ENCODE measurements at places on chromosomes 6 and 20.

GRCh38 chr6:51105357-51105756 lies 286.7 kb downstream of the TFAP2B start:
- no peak for DNase-seq

DNA sequence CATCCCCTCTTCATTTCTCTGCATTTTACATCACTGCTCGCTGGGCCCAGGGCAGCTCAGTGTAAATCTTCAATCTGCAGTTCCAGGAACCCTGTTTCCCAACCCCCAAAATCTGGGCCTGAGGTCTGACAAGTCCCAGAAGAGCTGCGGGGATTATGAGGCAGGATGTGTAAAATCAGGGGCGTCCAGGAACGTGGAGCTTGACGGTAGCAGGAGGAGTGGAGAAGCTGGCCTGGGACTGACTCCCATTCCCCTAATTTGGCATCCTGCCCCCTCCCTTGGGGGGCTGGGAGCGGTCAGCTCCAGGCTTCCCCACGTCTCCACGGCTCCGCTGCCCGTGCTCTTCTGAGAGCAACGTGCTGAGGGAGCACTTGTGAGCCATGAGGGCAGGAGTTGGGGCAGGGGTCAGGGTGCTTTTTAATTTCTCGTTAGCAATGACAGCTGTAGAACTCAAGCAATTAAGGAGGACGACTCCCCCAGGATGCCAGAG lies 23.4 kb upstream of the VEGFA start:
- no peak for DNase-seq

DNA sequence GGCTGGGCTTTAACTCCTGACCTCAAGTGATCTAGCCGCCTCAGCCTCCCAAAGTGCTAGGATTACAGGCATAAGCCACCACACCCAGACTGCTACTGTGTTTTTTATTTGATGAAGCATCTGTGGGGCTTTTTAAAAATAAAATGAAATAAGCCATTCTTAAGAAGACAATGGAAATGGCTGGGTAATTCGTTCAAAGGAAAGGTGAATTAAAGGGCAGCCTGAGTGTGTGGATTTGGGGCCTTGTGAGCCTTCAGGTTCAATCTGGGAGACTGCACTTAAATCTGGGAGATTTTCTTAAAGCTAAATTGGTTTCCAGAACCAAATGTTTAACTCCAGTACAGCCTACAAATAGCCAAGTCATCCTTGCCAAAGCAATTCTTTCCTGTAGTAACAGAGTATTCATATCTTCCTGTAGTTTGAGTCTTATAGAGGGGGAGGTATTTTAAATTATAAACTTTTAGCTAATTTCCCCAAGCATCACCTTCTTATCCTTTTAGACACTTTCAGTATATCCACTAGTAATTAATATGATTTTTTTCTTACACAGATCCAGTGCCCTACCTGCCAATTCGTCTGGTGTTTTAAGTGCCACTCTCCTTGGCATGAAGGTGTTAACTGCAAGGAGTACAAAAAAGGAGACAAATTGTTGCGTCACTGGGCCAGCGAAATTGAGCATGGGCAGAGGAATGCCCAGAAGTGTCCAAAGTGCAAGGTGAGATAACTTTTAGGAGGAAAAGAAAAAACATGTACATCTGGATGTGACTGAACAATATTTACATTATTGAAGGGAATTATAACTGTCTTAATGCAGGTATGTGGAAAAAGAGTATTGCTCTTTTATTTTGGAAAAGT lies 95.4 kb downstream of the RNF217 start:
- DNase-seq: no peak

DNA sequence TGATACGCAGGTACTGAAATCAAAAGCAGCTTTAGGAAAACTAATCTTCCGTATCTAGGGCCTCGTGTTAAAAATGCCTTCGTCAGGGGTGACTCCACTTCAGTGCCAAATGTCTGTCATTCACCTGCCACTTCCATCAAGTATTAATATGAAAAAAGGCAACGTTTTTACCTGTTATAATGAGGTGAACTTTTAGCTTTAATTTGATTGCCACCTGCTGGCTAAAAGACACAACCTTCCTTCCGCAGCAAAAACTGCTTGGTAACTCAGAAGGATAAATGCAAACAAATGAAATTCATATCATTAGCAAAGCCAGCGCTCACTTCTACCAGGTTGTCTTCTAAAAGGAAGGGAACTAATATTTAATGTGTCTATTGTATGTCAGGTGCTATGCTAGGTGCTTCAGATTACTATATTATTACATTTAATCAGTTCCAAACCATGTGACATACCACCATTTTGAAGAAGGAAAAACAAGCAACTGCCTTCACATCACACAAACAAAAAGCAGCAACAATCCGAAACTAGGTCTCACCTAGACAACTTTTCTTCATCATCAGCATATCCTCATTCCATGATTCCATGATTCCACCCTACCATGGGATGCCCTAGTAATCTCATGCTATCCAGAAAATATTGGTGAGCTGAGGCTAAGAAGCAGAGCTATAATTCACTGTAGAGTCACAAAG lies 20.6 kb upstream of the ARHGAP18 start:
- DNase-seq: peak; percentile 47

DNA sequence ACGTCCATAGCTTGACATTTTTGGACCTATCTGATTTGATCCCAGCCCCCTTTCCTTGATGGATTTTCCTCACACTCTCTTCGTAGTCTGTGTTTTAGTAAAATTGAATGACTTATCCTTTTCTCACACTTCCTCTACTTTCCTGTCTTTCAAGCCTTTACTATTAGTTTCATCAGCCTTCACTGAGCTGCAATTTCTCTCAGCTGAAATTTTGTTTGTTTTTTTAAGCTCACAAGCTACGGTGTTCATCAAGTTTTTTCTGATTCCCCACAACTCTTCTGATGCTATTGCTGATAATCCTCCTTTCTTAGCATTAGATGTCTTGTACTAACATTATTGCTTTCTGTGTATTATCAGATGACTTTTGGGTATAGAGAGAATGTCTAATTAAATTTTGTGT lies 263.7 kb downstream of the TBX18 start:
- DNase-seq: no peak
